ENCODE measurements at places on chromosomes 1 and 21. TPM values are rescaled to one million over a fixed set of nuclear protein-coding genes. Genes with fewer than 3 reads are reported as not detected.

The SMCP gene
- total RNA-seq, result not detected

The HHIPL2 gene
- 1.3 TPM for total RNA-seq

GRCh38 chr1:101474039-101474665 lies 237.3 kb downstream of the S1PR1 start:
- DNase-seq, result peak; percentile 24

- no peak for DNase-seq
Observed at GRCh38 chr1:20834780-20835179, 47.7 kb upstream of the HP1BP3 start.

- no peak for DNase-seq
Observed at GRCh38 chr1:204821476-204821875, 49.2 kb upstream of the NFASC start.

- DNase-seq, result peak; percentile 58
Observed at GRCh38 chr1:222582099-222582774, 7.5 kb downstream of the TAF1A start.

DNA sequence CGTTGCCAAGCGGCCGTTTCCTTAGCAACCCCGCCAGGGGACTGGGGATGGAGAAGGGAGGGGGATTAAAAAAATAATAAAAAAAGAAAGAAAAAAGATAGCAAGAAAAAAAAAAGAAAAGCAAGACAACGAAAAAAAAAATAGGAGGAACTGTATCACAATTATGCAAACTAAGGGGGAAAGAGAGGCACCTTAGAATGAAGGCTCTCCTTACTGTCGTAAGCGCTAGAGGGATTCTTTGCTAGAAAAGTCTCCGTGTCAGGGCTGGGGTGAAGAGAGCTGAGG lies 625 bp upstream of the NEGR1 start:
- DNase-seq, result no peak

GRCh38 chr21:22961258-22961657 lies 1963.0 kb downstream of the NCAM2 start:
- no peak for DNase-seq

DNA sequence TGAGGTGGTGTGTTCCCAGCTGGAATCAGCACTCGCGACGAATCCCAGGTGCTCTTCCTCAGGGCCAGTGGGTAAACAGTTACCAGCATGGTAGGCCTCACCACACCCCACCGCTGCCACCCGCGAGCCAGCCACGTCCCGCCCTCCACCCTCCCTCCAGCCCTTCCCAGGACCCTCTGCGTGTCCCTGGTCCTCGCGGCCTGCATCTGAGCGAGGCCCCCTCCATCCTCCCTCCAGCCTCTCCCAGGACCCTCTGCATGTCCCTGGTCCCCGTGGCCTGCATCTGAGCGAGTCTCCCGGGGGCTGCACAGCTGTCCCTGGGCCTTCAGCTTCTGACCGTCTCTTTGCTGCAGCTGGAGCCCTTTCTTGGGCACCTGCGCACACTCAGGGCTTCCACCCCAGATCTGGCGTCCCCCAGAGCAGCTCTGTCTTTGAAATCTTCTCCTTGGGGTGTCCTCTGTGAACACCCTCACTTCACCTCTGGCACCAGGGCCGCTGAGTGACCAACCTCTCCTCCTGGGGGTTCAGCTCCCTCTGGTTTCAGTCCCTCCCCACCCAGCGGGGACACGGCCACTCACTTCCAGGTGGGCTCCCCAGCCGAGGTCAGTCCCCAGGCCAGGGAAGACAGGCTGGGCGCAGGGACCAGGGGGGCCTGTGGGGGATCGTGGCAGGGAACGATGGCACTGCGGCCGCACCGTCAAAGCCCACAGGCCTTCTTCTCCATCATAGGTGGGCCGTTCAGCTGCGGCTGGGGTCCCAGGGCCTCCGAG lies 57.8 kb upstream of the COL6A2 start:
- no peak for DNase-seq

DNA sequence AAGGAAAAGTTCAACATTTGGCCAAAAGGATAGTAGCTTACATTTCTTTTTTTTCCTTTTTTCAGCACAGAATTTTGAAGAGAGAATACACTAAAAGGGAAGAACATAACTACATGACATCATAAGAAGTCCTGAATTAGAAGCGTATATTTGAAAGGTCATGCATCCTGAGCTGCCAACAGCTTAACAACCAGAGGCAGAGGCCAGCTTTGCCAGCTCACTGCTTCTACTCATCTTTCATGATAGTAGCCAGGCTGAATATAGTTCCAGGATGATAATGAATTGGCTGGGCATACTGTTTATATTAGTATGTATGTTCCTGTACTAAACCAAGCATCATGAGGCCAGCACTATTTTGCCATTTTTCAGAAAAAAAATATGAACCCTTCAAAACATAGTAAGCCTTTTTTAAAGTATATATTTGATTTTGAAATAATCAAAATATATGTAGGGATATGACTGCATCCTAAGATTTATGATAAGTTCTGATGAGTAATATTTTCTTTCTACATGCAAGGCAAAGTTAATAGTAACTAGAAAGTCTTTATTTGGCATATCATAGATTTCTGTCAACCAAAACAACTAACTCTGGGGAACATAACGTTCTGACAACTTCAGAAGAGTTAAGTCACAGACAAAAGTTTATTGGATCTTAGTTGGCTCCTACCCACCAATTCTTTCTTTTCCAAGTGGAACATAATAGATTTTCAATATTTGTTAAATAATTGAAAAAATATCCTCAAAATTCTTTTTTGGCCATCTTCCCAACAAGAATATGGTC lies 123.2 kb downstream of the DPYD start:
- peak; percentile 79 for DNase-seq

DNA sequence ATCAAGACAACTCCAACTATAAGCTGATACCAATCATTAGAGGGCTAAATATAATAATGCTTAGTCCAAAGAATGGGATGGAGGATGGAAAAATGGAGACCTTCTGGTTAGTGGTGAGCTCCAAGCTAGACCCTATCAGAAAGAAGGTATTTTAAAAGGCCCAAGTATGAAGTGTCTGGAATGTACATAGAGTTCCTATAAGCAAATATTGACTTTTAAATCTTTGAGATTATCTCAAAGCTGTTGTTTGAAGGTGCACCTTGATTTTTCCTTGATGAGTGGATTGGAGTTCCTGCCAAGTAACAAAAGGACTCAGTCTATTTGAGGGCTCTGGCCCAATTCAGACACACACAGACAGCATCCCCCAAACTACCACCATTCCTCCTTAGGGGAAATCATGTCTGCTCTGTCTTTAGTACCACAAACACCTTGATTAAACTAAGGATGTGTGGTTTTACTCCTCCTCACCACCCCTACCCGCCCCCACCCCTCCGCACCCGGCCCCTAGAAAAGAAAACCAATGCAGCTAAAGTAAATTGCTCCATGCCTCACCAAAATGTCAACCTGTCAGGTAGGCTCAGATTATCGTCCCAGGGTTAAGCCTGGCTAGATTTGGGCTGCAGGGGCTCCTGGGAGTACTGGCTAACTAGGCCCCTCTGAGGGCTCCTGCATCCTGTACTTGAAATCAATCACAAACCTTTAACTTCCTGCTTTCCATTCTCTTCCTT lies 59.4 kb downstream of the CDC7 start:
- DNase-seq, result no peak

The KLF17 gene
- 0.11 TPM for total RNA-seq

The CFAP107 gene
- not detected for total RNA-seq

GRCh38 chr1:85576266-85576641 lies 4.3 kb upstream of the CCN1 start:
- DNase-seq, result no peak

GRCh38 chr1:45014321-45015028 lies 2.4 kb downstream of the UROD start:
- peak; percentile 87 for DNase-seq

The AADACL3 gene
- total RNA-seq, result not detected

DNA sequence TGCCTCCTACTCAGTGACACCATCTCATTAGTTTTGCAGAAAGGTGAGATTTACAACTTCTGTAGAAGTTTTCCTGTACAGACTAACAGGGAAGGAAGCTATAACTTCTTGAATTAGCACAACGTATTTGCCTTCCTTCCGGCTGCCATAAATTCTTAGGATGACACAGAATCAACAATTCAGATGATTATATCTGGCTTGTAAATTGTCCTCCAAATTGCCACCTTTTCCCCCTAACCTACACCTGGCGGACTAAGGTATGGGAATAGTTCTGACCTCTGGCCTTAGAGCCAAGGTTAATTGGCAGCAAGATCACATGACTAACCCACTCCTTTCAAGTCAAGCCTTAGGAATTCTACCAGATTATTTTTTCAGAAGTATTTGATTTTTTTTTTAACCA lies 284.3 kb downstream of the LMO4 start:
- no peak for DNase-seq

GRCh38 chr1:108732398-108732797 lies 14.1 kb upstream of the STXBP3 start:
- peak; percentile 65 for DNase-seq

DNA sequence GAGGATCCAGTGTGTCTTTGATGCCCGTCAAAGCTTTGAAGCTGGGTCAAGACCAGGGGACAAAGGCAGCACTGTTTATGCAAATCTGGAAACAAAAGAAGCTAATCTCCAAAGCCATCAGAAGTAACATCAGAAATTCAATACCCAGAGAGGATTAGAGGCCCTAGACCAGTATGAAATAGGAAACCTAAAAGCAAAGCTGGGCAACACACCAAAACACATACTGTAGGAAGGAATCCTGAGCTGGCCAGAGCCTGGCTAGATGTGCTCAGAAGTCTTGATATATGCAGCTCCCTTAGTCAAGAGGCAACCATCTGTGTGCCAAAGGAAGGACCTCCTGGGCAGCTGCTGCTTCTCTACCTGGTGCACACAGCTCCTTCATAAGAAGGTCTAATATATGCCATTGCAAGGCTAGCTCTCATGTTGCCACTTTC lies 12.3 kb downstream of the COLGALT2 start:
- DNase-seq, result peak; percentile 94

- DNase-seq, result no peak
Observed at GRCh38 chr1:206497363-206497762, 10.0 kb upstream of the RASSF5 start.

The NCF2 gene
- not detected for total RNA-seq

- no peak for DNase-seq
Observed at GRCh38 chr1:85661767-85662166, 46.5 kb downstream of the ZNHIT6 start.

- no peak for DNase-seq
Observed at GRCh38 chr1:221805121-221805520, 63.2 kb upstream of the DUSP10 start.

The TRIM67 gene
- not detected for total RNA-seq

Measured in GM23248 (cell line).